ENCODE measurements at places on chromosomes 7 and 10. TPM values are rescaled to one million over a fixed set of nuclear protein-coding genes. Genes with fewer than 3 reads are reported as not detected.
A peak's percentile ranks its signal among the peaks of the same experiment; 100 is the strongest.

- no peak for DNase-seq
Observed at GRCh38 chr7:50121286-50121685, 28.2 kb upstream of the ZPBP start.

DNA sequence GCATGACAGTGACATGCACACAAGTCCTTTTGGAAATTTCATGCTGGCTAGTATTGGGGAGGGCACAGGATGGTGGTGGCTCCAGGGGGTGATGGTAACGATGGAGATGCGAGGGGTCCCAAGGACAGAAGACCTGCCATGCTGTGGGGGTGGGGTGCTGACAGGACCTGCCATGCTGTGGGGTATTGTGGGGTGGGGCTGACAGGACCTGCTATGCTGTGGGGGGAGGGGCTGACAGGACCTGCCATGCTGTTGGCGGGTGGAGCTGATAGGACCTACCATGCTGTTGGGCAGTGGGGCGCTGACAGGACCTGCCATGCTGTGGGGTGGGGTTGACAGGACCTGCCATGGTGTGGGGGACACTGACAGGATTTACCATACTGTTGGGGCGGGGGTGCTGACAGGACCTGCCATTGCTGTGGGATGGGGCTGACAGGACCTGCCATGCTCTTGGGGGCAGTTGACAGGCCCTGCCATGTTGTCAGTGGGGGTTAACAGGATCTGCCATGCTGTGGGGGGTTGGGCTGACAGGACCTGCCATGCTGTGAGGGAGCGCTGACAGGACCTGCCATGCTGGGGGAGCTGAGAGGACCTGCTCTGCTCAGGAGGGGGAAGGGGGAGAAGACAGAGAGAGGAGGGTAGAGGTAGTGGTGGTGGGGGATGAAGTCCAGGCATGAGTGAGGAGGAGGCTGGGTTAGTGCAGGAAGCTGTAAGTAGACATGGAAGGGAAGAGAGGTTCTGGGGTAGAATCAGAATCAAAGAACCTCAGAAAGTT lies 36.2 kb upstream of the RET start:
- no peak for DNase-seq

- DNase-seq = peak; percentile 17
Observed at GRCh38 chr10:50367732-50368131, 116.4 kb upstream of the ASAH2 start.

DNA sequence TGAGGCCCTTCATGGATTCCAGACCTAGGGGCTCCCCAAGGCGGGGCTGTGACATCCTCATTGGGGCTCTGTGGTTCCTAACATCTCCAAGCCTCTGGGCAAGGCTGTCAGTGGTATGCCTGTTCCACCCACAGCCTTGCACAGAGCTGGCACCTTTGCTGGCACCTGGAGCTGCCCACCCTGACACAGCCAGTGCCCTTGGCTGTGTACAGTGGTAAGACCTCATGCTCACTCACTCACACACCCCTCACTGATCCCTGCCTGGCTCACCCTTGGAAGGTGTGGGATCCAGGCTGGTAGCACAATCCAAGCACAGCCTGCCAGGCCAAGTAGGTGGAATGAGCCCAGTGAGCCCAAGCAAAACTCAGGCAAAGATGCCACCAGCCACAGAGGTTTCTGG lies 200.4 kb upstream of the PCDH15 start:
- no peak for DNase-seq

DNA sequence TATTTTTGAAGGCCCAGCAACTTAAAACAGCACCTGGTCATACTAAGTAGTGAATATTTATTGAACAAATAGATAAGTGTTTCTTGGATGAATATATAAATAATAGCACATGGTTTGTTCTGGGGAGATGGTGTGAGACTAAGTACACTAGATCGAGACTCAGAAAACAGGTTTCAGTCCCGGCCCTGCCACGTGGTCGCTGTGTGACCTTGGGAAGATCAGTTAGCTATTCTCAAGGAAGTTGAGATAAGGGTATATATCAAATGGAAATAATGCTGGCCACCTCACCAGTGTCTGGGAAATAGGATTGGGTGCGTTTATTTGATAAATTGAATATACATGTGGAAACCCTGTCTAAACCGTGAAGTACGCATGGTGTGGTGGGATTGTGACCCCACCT lies 354.6 kb downstream of the SDK1 start:
- no peak for DNase-seq

GRCh38 chr10:17730667-17731066 lies 21.3 kb upstream of the TMEM236 start:
- no peak for DNase-seq

ZC3HAV1L gene
- total RNA-seq = 19.8 TPM

TMEM178B gene
- total RNA-seq = 0.23 TPM

DNA sequence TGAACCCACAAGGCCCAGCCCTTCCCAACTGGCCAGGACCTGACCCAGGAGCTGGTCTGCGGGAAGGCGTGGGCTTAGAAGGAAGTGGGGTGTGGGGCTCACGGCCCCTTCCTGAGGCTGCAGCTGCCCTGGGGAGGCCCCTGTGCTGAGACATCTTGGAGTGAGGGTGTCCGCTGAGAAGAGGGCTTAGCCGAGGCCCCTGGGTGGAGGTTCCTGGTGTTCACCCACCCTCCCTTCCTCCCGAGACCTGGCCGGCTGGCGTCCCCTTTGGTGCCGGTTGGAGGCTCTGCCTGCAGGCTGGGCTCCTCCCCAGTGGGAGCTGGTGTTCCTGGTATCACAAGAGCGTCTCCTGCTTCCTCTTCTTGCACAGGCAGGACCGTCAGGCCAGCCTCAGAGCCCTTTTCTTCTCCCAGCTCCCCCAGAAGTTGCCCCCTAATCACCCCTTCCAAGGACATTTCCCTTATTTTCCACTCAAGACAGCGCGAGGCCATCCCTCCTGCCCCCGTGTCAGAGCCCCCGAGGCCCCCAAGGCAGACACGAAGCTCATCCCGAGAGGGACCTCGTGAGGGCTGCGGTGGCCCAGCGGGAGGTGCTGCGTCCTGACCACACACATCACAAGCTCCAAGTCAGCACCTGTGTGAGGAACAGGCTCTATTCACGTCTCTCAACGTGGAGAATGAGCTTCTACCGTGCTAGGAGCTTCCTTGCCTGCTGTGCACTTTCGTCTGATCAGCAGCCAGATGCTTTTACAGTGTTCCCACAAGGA lies 25.1 kb upstream of the FAM20C start:
- no peak for DNase-seq

GRCh38 chr10:60707841-60708240 lies 70.4 kb upstream of the CDK1 start:
- no peak for DNase-seq

CALY gene
- total RNA-seq = not detected

- no peak for DNase-seq
Observed at GRCh38 chr10:129330211-129330610, 136.8 kb upstream of the MGMT start.

DNA sequence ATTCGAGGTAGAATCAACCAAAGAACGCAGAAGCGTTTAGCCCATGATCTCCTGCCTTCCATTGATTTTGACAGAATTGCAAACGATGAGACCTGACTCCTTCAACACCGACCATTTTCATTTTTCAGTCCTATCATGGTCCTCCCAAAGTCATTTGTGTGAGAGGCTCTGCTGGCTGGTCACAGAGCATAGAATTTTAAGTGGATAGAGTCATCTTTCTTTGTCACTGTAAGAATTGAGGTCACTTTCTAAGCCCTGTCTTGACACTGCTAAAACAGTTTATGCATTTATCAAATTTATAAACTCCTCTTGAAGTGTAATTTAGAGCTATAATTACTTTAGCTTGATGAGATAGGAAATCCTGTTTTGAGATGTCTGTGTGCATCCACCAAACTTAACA lies 72.0 kb downstream of the UBE3C start:
- no peak for DNase-seq

PHKG1 gene
- total RNA-seq = 1.2 TPM

INA gene
- 0.35 TPM for total RNA-seq

GRCh38 chr10:125265579-125265955 lies 105.2 kb upstream of the CTBP2 start:
- no peak for DNase-seq

DNA sequence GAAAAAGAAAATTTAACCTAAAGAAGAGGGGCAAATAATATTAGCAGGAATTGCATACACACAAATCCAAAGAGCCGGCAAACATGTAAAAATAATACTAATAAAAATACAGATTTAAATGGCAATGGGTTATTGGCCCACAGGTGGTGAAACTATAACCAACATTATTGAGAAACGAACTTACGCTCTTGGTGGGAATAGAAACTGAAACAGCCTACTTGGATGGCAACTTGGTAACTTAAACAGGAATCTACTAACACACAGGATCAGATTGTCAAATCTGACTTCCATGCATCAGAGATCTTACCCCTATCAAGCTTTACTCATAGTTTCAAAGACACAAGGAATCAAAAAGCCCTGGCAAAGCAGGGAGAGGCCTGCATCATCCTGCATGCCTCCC lies 66.5 kb downstream of the ANLN start:
- no peak for DNase-seq

MDFIC gene
- total RNA-seq = 68.4 TPM

GRCh38 chr7:112996331-112996871 lies 90.2 kb downstream of the GPR85 start:
- DNase-seq = no peak

- DNase-seq = no peak
Observed at GRCh38 chr7:132191418-132191817, 384.9 kb downstream of the PLXNA4 start.

PPP1R3C gene
- total RNA-seq = 0.71 TPM

DNA sequence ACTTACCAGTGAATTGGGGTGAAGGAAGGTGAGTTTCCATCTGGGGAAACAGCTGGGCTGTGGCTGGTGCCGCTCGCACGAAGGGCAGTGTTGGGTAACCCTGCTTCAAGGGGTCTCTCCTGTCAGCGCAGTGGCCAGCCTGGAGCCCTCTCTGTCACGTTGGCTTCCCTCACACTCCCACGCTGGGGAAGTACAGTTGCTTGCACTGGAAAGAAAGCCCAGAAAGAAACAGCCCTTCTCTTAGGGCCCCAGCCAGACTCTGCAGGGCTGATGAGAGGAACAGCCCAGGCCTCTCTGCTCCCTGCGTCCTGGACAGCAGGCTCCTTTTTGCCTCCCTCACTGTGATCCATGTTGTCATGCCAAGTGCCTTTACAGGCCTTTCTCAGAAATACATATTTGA lies 40.3 kb upstream of the TRIM8 start:
- DNase-seq = no peak

DNA sequence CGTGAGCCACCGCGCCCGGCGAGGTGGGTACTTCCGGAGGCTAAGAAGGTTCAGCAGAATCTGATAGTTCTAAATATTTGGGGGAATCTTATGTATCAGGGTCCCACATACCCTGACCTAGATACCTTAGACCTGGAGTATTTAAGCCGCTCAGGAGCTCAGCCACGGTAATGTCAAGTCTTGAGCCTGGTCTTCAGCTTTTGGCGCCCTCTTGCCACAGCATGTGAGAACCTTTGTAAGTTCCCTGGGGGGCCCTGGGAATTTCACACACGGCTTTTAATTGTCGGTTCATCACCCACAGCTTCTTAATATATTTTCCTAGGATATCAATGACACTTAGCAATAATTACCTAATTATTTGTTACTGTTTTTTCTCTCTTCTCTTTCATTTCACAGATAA lies 324.3 kb upstream of the GALNT17 start:
- no peak for DNase-seq

GRCh38 chr7:44454348-44454747 lies 36.1 kb downstream of the NUDCD3 start:
- peak; percentile 55 for DNase-seq

GRCh38 chr10:91762878-91763277 lies 35.3 kb upstream of the TNKS2 start:
- no peak for DNase-seq

CDHR1 gene
- 0.62 TPM for total RNA-seq

GRCh38 chr7:140643416-140643815 lies 2.8 kb upstream of the DENND2A start:
- no peak for DNase-seq

DNA sequence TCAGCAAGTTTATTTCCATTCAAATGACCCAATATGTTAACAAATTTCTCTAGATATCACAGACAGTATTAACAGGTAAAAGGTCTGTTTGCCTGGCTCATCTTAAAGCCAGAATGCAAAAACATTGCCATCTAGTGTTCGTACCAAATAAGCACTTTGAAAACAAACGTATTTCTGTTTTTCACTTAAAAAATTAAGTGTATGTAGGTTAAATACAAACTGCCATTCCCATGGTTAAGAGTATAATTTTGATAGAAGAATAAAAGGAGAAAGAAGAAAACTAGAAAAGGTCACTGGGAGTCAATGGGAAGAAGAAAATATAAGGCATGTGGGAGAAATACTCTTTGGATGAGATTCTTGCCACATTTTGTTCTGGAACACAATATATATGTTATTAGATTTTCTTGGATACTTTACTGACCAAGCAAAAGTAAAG lies 51.0 kb downstream of the ORC5 start:
- no peak for DNase-seq

GRCh38 chr7:92057375-92057774 lies 76.9 kb downstream of the CYP51A1 start:
- DNase-seq = no peak

DNA sequence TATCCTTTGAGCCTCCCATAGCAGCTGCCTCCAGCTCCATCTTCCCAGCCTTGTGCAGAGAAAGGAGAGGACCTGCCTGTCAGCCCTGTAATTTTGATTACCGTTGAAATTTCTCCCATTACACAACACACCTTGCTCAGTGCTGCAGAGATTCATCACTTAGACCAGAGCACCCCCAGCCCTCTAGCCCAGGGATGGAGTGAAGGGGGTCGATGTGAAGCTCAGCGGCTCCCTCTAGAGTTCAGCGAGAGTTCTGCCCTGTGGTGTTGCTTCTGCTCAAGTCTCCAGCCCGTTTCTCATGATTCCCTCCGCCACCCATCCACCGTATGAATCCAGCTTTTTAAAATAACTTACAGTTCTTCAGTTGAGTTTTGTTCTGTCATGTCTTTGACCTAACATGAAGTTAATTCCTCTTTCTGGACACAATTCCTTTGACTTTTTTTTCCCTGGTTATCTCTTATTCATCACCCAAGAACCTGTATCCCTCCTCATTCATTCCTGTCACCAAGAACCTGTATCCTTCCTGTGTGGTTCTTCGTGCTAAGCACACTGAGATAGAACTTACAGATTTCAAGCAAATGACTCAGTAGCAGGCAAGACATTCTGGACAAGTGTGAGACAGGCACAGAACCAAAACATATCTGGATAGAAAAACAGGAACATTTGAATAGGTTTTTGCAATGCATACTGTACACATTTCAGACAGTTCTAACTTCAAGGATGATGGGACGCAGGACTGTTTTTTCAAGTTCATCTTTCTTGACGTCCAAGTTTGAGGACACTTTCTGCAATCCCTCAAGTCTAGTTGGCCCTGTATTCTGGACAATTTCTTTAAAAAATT lies 35.0 kb upstream of the ZNF32 start:
- peak; percentile 57 for DNase-seq

- DNase-seq = no peak
Observed at GRCh38 chr10:97608991-97609561, 19.6 kb downstream of the C10orf62 start.

All from activated CD4-positive, alpha-beta T cell treated with anti-CD3 and anti-CD28 coated beads for 36 hours (primary cell).